ENCODE measurements at places on chromosomes 1 and 21.

DNA sequence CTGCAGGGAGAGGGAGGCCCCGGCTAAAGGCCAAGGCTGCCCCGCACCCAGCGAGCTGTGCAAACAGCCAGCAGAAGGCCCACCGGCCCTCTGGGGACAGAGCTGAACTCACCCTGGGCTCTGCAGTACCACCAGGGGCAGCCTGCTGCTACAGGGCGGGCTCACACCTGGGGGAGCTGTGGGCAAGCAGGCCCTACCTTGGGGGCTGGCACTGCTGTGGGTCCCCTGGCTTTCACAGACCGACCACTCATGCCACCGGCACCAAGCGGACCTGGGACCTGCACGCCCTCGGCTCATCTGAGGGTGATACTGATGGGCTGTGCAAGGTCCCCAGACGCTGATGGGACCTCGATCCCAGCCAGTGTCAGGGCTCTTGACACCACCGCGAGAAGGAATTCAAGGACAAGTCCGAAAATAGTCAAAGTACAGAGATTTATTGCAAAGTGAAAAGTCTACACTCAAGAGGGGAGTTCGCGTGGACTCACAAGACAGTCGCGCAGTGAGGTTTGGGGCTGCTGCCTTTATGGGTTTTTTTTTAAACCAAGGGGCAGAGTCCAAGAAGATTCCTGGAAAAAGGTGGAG, 61.0 kb upstream of the ADARB1 start:
- DNase-seq: no peak

- no peak for DNase-seq
These were observed 171.1 kb downstream of the PIGK start for GRCh38 chr1:77047978-77048614.

GRCh38 chr1:208189183-208189582, 55.0 kb downstream of the PLXNA2 start:
- DNase-seq: no peak

GRCh38 chr1:22782406-22782805, 71.8 kb downstream of the EPHB2 start:
- no peak for DNase-seq

DNA sequence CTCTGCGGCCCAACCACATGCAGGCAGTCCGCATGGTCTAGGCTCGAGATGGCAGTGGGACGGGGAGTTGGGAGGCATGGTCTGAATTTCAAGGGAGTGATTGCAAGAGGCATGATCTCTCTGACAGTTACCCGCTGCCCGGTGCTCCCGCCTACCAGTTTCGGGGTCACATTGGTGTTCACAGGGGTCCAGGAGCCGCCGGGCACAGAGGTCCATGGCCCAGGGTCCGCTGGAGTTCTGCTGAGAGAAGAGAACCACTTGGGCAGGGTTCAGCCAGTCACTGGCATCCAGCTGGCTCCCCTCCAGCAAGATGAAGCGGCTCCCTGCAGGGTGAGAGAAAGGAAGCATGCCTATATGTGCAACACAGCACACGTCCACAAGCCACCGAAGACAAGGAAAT, 141.3 kb downstream of the ASTN1 start:
- no peak for DNase-seq

- DNase-seq: no peak
These were observed 13.5 kb downstream of the ZZZ3 start for GRCh38 chr1:77668924-77669449.

DNA sequence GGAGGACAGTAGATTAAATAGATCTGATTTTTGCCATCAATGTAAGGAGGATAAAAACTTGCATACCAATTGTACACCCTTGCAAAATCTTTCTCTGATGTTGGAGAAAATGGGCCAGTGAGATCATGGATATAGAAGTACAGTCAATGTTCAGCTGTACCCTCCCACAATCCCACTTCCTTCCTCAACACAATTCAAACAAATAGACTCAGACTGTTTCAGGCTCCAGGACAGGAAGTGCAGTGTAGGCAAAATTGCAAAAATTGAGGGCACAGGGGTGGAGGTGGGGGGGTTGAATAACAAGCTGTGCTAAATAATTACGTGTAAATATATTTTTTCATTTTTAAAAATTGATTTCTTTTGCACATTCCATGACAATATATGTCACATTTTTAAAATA, 3.9 kb upstream of the IFI44 start:
- no peak for DNase-seq

DNA sequence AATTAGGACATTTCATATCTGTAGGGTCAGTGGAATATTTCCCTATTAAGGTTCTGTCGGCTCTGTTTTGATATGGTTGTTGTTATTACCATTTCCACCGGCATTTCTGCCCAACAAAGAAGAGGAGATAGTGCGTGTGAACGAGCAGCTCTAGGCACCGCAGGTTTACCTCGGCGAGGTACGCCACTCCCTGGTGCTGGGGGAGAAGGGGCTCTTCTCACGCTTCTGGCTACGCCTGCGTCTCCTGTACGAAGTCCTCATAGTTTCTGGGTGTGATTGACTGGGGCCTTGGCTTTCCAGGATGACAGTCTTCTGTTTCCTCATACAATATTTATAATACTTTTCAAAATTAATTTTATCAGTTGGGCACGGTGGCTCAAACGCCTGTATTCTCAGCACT, 54.4 kb upstream of the DIP2A start:
- no peak for DNase-seq

- no peak for DNase-seq
These were observed 16.9 kb downstream of the SLC45A3 start for GRCh38 chr1:205663286-205663936.

DNA sequence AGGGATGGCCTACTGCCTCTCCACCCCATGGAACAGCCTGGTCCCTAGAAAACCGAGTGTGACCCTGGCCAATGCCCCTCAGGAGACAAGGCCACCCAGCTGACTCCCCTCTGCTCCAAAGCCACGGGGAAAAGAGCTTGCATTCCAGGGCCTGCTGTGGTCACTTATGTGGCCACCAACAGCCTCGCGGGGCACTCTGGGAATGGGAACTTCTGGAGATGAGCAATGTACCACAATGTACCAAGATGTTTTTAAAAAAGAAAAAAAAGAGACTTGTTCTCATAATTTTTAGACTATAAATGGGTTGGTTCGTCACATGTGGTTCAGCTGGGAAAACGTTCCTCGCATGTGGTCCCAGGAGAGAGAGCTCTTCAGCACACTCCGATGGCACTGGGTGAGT, 62.8 kb downstream of the SLC66A1 start:
- no peak for DNase-seq
